ENCODE measurements at places on chromosomes 6 and 20.
A peak's percentile ranks its signal among the peaks of the same experiment; 100 is the strongest.

DNA sequence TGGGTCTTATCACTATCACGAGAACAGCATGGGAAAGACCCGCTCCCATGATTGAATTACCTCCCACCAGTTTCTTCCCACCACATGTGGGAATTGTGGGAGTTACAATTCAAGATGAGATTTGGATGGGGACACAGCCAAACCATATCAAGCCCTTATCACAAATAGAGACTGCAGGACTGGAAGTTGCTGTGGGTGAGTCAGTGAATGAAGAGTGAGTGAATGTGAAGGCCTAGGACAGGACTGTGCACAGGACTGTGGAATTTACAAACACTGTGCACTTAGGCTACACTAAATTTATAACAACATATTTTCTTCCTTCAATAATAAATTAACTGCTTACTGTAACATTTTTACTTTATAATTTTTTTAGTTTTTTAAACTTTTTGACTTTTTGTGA lies 30.2 kb upstream of the BCAS1 start:
- DNase-seq, result no peak

DNA sequence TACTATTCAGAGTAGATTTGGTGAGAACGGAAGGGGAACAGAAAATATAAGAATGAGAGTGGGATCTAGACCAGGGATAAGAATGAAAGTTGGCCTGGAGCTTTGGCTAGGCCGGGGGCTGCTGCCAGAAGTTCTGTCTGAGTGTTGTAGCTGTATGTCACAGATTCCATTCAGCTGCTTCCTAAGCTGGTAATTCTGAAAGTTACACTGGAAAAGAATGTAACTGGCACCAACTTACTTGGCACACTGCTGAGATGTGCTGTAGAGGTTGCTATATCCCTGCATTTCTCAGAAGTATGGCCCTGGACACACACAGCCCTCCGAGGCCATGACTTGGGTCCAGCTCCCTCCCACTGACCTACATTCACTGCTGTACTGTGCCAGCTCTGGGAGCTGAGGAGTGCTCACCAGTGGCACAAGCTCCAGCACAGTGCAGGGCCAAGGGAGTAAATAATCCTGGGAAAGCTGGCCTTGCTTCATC lies 25.8 kb upstream of the TMEM217 start:
- DNase-seq, result no peak

GRCh38 chr6:80667006-80667405 lies 560.5 kb downstream of the BCKDHB start:
- no peak for DNase-seq

GRCh38 chr6:44572346-44572745 lies 184.8 kb downstream of the CDC5L start:
- DNase-seq, result no peak

GRCh38 chr6:132954936-132955335 lies 140.6 kb downstream of the RPS12 start:
- no peak for DNase-seq

GRCh38 chr6:71238351-71238750 lies 50.3 kb upstream of the OGFRL1 start:
- DNase-seq, result no peak

DNA sequence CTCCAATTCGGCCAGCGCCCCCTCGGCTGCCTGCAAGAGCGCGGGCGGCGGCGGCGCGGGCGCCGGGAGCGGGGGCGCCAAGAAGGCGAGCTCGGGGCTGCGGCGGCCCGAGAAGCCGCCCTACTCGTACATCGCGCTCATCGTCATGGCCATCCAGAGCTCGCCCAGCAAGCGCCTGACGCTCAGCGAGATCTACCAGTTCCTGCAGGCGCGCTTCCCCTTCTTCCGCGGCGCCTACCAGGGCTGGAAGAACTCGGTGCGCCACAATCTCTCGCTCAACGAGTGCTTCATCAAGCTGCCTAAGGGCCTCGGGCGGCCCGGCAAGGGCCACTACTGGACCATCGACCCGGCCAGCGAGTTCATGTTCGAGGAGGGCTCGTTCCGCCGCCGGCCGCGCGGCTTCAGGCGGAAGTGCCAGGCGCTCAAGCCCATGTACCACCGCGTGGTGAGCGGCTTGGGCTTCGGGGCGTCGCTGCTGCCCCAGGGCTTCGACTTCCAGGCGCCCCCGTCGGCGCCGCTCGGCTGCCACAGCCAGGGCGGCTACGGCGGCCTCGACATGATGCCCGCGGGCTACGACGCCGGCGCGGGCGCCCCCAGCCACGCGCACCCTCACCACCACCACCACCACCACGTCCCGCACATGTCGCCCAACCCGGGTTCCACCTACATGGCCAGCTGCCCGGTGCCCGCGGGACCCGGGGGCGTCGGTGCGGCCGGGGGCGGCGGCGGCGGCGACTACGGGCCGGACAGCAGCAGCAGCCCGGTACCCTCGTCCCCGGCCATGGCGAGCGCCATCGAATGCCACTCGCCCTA lies 963 bp downstream of the FOXF2 start:
- no peak for DNase-seq

DNA sequence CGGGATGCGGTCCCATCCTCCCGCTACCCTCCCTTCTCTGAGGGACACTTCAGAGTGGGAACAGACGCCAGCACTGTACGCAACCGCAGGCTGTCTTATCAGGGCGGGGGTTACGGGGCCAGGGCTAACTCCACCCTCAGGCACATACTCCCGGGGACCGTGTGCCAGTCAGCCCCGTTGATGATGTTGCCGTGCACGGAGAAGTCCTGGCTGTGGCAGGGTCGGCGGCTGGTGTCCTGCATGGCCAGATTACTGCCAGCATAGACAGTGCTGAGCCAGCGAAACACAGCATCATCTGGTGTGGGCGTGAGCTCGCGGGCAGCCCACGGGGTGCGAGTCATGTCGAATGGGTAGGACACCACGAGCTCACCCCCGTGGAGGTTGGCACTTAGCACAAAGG lies 5.0 kb downstream of the CPXM1 start:
- DNase-seq, result no peak

DNA sequence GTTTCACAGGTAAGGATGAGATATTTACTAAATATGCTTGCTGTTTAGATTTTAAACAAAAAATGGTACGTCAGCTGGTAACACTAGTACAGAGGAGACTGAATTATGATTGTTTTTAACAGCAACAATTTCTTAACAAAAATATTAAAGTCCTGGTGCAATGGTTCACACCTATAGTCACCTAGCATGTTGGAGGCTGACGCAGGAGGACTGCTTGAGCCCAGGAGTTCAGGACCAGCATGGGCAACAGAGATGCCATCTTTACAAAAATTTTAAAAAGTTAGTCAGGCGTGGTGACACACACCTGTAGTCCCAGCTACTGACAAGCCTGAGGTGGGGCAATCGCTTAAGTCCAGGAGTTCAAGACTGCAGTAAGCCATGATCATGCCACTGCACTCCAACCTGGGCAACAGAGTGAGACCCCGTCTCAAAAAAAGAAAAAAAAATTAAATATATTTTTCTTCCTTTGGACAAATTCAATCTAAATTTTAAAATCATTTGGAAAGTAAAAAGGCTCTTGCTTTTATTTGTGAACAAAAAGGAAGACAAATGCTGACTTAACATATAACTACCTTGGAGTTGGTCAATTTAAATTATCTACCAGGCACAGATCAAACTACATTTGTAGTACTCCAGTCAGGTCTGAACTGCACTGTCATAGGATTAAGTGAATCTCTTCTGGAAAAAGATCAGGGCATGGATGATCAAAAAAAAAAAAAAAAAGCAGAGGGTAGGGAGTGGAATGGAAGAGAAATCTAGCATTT lies 38.2 kb upstream of the RUNX2 start:
- no peak for DNase-seq

DNA sequence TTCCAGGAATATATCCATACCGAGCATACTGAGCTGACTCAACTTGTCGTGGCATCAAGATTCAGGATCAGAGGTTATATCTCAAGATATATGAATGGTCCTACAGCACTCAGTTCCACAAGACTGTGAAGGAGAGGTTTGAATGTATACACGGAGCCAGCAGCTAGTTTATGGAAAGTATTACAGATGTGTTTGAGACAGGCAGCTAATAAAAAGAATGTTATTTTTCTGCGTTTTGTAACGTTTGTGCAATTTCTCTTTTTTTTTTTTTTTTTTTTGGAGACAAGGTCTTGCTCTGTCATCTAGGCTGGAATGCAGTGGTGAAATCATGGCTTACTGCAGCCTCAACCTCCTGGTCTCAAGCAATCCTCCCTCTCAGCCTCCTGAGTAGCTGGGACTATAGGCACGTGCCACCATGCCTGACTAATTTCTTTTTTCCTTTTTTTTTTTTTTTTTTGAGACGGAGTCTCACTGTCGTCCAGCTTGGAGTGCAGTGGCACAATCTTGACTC lies 3.4 kb upstream of the FAM110A start:
- no peak for DNase-seq

GRCh38 chr20:9036593-9036992 lies 32.3 kb upstream of the PLCB4 start:
- no peak for DNase-seq

- DNase-seq, result no peak
Measured at GRCh38 chr6:29522227-29522626, 34.5 kb upstream of the MAS1L start.

GRCh38 chr6:100504786-100505737 lies 40.3 kb upstream of the SIM1 start:
- peak; percentile 87 for DNase-seq

- no peak for DNase-seq
Measured at GRCh38 chr6:51856508-51856907, 230.9 kb downstream of the PKHD1 start.

DNA sequence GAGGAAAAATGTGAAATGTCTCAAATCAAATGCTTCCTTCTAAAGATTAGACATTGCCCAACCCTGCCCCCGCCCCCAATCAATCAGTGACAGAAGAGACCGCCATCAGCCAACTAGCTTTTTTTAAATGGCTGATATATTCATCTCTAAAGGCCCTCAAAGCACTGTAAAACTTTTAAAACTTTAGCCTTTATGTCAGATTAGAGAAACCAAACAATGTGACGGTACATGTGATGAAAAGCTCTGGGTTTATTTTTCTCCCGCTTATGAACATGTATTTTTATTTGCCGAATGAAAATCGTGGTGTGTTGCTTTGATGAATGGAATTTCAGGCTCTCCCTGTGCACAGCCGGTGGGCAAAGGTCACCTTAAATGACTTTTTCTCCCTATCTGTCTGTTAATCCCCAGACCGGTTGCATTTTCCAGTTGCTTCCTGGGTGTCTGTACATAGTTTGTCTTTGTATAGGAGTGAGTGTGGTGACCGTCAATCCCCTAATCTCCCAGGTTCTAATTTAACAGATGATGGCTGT lies 38.5 kb downstream of the TBC1D7 start:
- DNase-seq, result no peak

DNA sequence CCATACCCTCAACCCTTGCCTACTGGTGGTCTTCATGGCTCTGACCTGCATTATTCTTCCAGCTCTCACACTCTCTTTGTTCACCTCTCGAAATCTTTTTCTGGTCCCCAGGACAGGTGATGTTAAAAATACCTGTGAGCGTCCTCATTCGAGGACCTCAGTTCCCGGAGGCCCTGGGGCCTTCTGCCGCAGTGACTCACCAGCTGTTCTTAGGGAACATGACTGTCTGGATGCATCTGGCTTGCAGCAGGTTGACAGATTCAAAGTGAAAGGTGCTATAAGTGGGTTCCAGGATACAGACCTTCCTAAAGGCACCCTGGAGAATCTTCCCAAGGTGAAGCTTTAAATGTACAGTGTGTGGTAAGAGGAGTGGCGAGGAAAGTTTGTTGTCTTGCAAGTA lies 210.4 kb upstream of the KCNG1 start:
- DNase-seq, result no peak

DNA sequence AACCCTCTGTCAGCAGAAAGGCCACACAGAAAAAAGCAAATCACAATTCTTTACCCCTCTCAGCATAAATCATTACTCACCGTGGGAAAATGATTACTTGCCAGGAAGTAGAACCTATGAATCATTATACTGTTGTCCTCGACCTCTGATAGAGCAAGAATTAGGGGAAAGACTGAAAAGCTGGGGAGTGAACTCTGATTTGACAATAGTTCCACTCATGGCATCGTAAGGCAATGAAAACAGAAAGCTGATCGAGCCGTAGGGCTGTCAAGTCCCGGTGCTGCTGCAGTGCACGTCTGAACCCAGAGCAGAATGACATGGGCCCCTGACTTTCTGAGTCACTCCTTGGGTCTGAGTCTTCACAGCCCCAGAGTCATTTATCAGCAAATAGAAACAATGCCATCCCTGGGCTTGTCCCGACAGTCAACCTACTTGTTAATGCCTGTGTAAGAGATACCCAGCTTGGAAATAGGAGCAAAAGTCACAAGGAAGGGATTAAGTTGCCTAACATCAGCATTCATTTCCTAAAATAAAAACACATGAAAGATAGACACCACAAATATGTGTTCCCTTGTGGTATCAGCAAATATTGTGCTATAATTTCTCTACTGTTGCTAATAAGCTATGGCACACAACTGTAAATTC lies 224.8 kb upstream of the MARCKS start:
- peak; percentile 72 for DNase-seq

- no peak for DNase-seq
Measured at GRCh38 chr6:10332111-10332510, 82.8 kb downstream of the TFAP2A start.

- no peak for DNase-seq
Measured at GRCh38 chr6:73937805-73938204, 241.8 kb downstream of the CD109 start.

GRCh38 chr20:33008336-33009213 lies 1.1 kb downstream of the BPIFB2 start:
- no peak for DNase-seq

GRCh38 chr6:166691746-166692145 lies 64.7 kb upstream of the RPS6KA2 start:
- DNase-seq, result no peak

DNA sequence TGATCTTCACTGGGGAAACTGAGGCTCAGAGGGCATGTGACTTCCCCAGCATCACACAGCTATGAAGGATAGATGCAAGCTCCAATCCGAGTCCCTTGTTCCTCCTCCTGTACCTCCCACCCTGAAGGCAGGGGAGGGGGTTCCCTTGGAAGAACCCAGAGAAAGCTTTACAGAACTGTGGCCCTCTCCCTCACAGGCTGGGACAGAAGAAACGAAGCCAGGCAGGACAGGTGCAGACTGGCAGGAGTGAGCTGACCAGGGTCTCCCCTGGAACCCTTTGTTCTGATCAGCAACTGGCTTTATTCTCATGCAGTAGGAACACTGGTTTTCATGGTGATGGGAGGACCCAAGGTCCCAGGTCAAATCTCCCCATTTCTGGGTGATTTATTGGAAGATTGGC lies 90.2 kb downstream of the TMEM242 start:
- no peak for DNase-seq

- DNase-seq, result no peak
Measured at GRCh38 chr6:72842140-72842539, 220.3 kb downstream of the KCNQ5 start.

GRCh38 chr6:77620278-77620882 lies 32.5 kb upstream of the MEI4 start:
- DNase-seq, result peak; percentile 4

Measured in SJSA1 (cell line).